Stimulated activated CD4-positive, alpha-beta T cell treated with anti-CD3 and anti-CD28 coated beads, Interleukin-2, amount 100 ng/mL, for 4 hours (primary cell): ENCODE measurements at places on chromosomes 6 and 20.
A peak's percentile ranks its signal among the peaks of the same experiment; 100 is the strongest.

- DNase-seq, result no peak
These were observed 837.1 kb downstream of the EPHA7 start for GRCh38 chr6:92582211-92582610.

- no peak for DNase-seq
These were observed 44.3 kb downstream of the TRERF1 start for GRCh38 chr6:42407379-42407778.

GRCh38 chr6:24923885-24924401, 11.8 kb downstream of the RIPOR2 start:
- DNase-seq, result no peak

- DNase-seq, result no peak
These were observed 65.6 kb downstream of the SCAND1 start for GRCh38 chr20:35888657-35889056.

- DNase-seq, result no peak
These were observed 18.1 kb upstream of the ATRN start for GRCh38 chr20:3452690-3453089.

- no peak for DNase-seq
These were observed 149.2 kb downstream of the MOXD1 start for GRCh38 chr6:132252113-132252512.

DNA sequence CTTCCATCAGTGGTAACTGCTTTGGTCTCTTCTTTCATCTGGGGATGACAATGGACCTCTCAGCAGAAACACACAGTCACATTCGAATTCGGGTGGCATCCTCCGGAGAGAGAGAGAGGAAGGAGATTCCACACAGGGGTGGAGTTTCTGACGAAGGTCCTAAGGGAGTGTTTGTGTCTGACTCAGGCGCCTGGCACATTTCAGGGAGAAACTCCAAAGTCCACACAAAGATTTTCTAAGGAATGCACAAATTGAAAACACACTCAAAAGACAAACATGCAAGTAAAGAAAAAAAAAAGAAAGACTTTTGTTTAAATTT, 6.1 kb downstream of the EDN1 start:
- no peak for DNase-seq

- no peak for DNase-seq
These were observed 102.3 kb upstream of the IMPG1 start for GRCh38 chr6:76174722-76175121.

DNA sequence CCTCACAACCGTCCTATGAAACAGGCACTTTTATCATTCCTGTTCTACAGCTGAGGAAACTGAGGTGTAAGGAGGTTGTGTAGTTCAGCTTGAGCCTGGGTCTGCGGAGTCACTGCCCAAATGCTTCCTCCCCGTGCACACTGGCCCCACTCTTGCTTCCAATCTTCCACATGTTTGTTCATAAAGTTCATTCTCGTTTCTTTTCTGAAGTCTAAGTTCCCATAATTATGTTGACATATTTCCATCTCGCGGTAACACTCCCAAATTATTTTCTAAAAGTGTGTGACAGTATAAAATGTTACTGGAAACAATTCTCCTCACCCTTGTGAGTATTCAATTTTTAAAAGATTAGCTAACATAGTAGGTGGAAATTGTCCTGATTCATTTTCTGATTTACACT, 106.9 kb downstream of the SLC22A3 start:
- DNase-seq, result no peak

- DNase-seq, result no peak
These were observed 29.4 kb downstream of the PFDN4 start for GRCh38 chr20:54237116-54237943.

- no peak for DNase-seq
These were observed 381.8 kb downstream of the CENPW start for GRCh38 chr6:126721581-126722160.

DNA sequence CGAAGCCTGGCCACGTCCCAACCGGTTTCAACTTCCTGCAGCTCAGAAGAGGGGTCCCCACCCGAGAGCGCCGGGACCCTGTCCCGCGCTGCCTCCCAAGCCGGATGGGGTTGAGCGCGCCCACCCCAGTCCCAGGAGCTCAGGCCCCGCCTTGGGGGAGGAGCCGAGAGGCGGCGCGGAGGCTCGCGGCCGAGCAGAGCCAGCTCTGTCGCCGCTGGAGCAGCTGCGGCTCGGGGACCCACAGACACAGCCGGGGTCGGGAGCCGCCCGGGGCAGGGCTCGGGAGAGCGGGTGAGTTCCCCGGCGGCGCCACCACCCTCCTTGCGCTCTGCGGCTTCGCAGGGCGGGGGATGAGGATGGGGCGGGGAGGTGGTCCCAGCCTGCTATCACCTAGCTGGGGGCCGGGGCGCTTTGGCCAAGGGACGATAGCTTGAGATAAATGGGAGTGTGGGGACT, at the start of gene PPP1R16B:
Gene PPP1R16B, plus strand, starts transcription at position 196 of the 456 bp plus-strand sequence. CDS start 30,229 bp downstream, outside the sequence.
- DNase-seq, result peak; percentile 68

- DNase-seq, result no peak
These were observed 10.6 kb downstream of the TRIB3 start for GRCh38 chr20:391041-391711.
